ENCODE measurements at places on chromosomes 7 and 10. TPM values are rescaled to one million over a fixed set of nuclear protein-coding genes. Genes with fewer than 3 reads are reported as not detected.

- H3K4me3 ChIP-seq, result no peak overlapping the region
- H3K27me3 ChIP-seq, result no peaks in the 10 kb centered on the region
- no peaks in the 10 kb centered on the region for H3K4me1 ChIP-seq
- no peak for DNase-seq
- no peak overlapping the region for H3K27ac ChIP-seq
These were observed 135.4 kb upstream of the BMPER start for GRCh38 chr7:33769930-33770329.

DNA sequence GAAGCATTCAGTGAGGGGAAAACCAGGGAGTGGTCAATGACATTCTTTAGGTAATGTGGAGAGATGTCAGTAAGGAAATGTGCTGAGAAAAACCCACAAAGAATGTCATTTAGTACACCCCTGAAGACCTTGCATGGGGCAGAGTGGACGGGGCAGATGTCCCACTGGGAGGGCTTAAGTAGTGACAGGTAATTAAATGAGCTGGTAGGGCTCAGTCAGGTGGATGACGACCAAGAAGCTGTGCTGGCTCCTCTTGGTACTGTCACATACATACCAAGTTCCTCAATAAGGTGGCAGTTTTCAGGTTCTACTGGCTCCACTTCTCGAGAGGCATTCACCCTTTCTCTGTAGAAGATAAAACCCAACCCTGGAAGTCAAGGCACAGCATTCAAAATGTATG is 1.8 kb downstream of the PON3 start:
- H3K36me3 ChIP-seq, result peaks cover 4% of the 10 kb centered on the region
- DNase-seq, result no peak
- peaks cover 61% of the 10 kb centered on the region for H3K27me3 ChIP-seq
- H3K27ac ChIP-seq, result no peak overlapping the region
- peaks cover 6% of the 10 kb centered on the region for H3K4me1 ChIP-seq
- no peak overlapping the region for H3K4me3 ChIP-seq

GRCh38 chr10:73773152-73773879 is 8.5 kb upstream of the CHCHD1 start:
- H3K27ac ChIP-seq, result peak overlapping the region; percentile 85
- peaks cover 8% of the 10 kb centered on the region for H3K36me3 ChIP-seq
- no peak for DNase-seq
- peak overlapping the region; percentile 96 for H3K4me3 ChIP-seq

GRCh38 chr7:112439476-112439875 is 10.8 kb upstream of the IFRD1 start:
- no peak overlapping the region for H3K27ac ChIP-seq
- no peak overlapping the region for H3K4me3 ChIP-seq
- no peaks in the 10 kb centered on the region for H3K4me1 ChIP-seq
- peaks cover 7% of the 10 kb centered on the region for H3K27me3 ChIP-seq
- DNase-seq, result no peak

DNA sequence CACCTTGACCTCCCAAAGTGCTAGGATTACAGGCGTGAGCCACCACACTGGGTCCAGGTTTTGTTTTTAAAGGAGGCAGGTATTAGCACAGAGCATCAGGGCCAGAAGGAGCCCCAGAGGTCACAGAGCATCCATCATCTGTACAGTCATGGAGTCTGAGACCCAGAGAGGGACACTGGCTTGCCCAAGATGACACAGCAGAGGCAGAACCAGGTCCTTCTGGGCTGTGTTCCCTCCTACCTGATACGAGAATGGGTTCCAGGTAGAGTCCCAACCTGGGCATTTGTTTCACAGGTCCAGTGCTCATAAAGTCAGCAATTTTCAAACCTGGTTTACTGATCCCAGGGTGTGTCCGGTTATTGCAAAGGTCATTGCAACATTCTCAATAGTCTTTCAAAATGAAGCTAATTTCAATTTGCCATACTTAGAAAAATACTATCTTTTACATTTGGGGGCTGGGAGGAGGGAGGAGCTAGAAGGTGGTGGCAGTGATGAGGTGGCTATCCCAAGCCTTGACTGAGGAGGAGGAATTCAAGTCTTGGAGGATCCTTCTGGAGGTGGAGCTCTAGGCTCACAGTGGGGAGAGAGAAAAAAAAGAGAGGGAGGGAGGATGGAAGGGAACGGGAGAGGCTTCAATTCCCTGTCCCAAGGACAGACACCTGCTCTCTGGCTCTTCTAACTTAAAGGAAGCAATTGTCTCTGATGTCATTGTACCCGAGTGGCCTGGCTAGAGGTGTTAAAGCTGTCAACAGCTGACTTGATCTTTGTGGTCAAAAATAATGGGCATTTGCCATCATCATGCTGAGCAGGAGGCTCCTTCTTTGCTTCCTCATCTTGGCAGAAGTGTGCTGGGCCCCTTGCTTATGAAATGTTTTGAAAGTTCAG is 8.1 kb downstream of the MXI1 start:
- H3K4me3 ChIP-seq, result peak overlapping the region; percentile 36
- no peaks in the 10 kb centered on the region for H3K27me3 ChIP-seq
- H3K4me1 ChIP-seq, result peaks cover 46% of the 10 kb centered on the region
- no peak for DNase-seq
- H3K36me3 ChIP-seq, result no peaks in the 10 kb centered on the region

GRCh38 chr10:47376522-47377220 is 7.4 kb downstream of the ZNF488 start:
- peaks cover 3% of the 10 kb centered on the region for H3K36me3 ChIP-seq
- peaks cover 69% of the 10 kb centered on the region for H3K27me3 ChIP-seq
- DNase-seq, result no peak
- no peak overlapping the region for H3K27ac ChIP-seq
- no peak overlapping the region for H3K4me3 ChIP-seq

GRCh38 chr7:106166651-106167342 is 54.7 kb upstream of the SYPL1 start:
- H3K27me3 ChIP-seq, result peaks cover 5% of the 10 kb centered on the region
- DNase-seq, result no peak
- no peak overlapping the region for H3K27ac ChIP-seq
- H3K36me3 ChIP-seq, result no peaks in the 10 kb centered on the region
- H3K4me3 ChIP-seq, result no peak overlapping the region

DNA sequence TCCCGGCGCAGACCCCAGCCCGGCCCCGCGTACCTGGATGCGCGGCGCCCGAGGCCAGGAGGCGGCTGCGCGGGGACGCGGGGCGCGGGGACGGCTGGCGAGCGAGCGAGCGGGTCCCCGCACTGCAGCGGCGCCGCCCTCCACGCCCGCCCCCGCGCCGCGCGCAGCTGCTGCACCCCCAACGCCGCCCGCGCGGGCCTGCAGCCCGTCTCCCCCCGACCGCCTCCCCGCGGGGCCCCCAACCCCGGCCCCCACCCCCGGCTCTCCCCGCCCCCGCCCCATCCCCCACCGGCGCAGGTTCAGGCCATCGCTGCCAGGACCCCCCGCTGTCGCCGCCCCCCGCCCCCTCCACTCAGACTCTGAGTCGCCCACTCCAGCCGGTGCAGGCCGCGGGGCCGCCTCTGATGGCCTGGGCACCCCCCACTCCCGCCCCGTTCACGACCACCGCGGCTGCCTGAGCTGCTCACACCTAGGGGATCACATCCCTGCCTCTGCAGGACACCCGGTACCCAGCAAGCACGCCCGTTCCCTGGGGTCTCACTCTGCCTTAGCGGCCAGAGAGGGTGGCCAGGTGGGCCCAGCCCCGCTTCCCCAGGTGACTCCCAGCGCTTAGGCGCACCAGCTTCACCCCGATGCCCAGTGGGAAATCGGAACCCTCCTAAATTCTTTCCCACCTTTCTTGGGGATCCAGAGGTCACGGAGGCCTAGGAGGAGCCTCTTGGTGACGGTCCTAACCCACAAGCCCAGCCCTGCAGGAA is 13.9 kb upstream of the DNAAF5 start:
- peaks cover 17% of the 10 kb centered on the region for H3K27me3 ChIP-seq
- peaks cover 19% of the 10 kb centered on the region for H3K4me1 ChIP-seq
- peaks cover 13% of the 10 kb centered on the region for H3K36me3 ChIP-seq
- DNase-seq, result no peak
- H3K27ac ChIP-seq, result peak overlapping the region; percentile 27

ZNF25 gene
- 5.8 TPM for total RNA-seq

ADCY1 gene
- total RNA-seq, result not detected

MAGI2 gene
- not detected for total RNA-seq

DLX6 gene
- not detected for total RNA-seq

HTR7 gene
- total RNA-seq, result 0.23 TPM
